ENCODE measurements at places on chromosomes 1 and 21.

DNA sequence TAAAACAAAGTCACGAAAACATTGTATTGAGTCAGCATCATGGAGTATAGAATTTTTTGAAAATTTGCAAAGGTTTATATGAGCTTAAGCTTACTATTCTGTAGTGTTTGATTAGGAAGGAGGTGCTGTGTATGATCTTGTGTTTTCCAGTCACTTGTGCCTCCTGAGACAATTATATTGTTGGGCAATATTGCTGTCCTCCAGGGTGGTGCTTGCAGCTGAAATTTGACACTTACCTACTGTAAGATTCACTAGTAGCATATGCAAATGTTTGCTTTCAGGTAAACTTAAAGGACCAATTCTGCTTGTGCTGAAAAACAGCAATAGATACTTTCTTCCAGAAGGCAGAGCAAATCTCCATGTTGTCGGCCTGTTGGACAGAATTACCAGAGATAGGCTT lies 268.0 kb downstream of the TGFB2 start:
- no peak for DNase-seq

DNA sequence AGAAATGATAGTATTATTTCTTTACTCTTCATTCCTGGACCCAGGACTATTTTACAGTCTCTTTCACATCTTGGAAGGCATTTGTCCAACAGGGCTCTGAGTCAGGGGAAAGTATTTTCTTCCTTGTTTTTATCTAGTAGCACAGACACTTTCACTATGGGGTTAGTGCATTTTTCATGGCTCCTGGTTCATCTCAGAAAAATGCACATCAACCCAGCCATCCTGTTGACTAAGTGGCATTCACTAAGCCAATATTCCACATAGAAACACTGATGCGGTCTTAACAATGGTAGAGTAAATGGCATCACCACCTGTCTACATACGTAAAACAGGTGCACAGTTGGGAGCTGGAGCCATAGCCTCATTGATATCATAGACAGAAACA lies 87.4 kb upstream of the C1orf21 start:
- no peak for DNase-seq

GRCh38 chr1:166852918-166853317 lies 13.6 kb downstream of the POGK start:
- no peak for DNase-seq

DNA sequence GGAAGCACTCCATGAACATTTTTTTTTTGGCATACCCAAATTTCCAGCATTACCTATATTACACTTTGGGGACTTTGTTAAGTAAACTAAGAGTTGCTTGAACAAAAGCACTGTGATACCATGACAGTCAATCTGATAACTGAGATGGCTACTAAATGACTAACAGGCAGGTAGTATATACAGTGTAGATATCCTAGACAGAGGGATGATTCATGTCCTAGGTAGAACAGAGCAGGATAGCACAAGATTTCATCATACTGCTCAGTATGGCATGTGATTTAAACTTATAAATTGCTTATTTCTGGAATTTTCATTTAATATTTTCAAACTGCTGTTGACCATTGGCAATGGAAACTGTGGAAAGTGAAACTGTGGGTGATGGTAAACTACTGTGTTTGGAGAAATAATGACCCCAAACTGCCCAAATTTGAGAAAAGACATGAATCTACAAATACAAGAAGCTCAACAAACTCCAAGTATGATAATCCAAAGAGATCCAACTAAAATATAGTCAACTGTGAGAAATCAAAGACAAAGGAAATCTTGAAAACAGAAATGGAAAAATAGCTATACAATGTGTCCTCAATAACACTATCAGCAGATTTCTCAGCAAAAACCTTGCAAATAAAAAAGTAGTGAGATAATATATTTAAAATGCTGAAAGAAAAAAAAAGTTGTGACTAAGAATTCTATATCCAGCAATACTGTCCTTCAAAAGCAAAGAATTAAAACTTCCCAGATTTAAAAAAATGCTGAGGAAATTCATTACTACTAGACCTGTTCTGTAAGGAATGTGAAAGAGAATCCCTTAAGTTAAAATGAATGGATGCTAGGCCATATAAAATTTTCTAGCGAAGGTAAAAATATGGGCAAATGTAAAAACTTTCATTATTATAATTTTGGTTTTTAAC lies 410.4 kb downstream of the DUSP10 start:
- no peak for DNase-seq

GRCh38 chr1:93598861-93599439 lies 82.7 kb downstream of the BCAR3 start:
- DNase-seq, result no peak

GRCh38 chr1:5639106-5639722 lies 353.0 kb downstream of the NPHP4 start:
- no peak for DNase-seq

DNA sequence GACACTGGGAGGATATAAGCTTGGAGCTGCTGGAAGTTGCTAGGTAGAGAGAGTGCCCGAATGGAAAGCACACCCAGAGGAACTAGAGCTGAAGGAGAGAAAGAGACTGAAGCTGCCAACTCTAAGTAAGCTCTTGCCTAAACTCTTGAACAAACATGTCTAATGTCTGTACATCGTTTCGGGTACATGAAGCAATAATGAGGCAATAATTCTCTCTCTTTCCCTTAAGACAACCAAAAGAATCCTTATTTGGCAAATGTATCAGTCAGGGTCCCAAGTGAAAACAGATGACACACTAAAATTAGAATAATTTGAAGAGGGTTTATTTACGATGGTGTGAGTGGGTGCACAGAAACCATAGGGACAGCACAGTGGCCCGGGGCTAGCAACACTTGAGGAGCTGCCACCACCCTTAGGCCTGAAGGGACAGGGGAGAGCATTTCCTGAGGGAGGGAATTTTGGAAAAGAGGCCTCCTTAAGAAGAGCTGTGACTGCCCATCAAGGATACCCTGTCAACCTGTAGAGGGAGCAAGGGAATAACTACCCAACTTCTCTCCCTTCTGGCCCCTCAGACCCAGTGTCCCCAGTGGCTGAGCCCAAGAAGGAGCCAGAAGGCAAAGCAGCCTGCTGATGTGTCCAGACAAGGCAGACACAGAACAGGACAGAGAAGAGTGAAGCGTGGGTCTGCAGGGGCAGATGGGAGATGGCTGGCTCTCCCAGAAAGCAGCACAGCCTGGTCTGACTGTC lies 36.1 kb upstream of the KHDRBS1 start:
- no peak for DNase-seq

GRCh38 chr1:25657121-25657882 lies 40.7 kb downstream of the MAN1C1 start:
- no peak for DNase-seq

DNA sequence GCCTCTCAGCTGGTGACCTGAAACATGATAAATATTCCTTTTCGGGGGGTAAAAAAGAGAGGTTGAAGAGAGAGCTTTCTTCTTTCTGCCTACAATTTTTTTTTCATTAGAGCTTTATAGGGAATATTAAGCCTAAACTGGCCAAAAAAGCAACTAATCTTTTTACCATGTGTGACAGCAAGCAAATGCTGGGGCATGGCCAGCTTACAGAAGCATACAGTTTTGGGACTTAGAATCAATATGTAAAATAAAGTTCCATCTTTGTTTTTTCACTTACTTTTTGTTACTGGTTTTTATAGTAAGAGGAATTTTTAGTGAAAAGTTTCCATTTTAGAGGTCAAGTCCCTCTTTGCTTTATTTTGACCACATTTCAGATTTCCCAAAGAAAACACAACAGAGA lies 301.2 kb upstream of the DEPDC1 start:
- no peak for DNase-seq

GRCh38 chr1:7652061-7652460 lies 119.0 kb upstream of the VAMP3 start:
- no peak for DNase-seq

DNA sequence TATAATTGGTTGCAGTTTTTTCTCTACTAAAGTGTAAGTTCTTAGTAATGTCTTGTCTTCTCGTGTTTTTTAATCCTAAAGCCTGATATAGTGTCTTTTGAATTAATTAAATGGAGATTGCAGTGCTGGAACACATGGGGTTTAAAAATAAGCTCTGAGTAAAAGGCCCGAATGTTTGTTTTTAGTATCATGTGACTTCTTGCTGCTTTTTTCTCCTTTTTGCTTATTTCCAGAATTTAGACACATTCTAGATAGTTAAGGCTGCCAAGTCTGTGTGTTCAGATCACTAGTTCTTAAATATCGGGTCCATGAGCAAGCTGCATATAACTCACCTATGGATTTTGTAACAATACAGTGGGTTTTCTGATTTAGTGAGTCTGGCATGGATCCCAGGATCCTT lies 27.5 kb downstream of the KCTD3 start:
- DNase-seq, result no peak

DNA sequence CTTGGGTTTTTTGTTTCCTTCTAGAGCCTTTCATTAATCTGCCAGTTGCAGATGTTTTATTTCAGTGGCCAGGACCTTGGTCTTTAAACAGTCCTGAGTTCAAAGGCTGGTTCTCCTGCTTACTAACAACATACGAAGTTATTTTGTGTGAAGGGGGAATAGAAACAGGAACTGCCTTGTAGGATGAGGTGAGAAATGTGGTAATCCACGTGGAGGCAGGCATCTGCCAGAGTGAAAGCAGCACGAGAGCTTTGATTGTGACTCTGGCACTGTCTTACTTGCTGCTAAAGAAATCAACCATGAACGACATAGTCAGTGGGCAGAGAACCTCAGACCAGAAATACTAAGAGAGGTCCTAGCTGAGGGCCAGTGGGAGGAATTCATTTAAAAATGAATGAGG lies 30.4 kb downstream of the TMEM63A start:
- no peak for DNase-seq

GRCh38 chr21:14620152-14620551 lies 74.0 kb upstream of the SAMSN1 start:
- no peak for DNase-seq

All from stimulated activated CD4-positive, alpha-beta T cell treated with anti-CD3 and anti-CD28 coated beads, Interleukin-2, amount 100 ng/mL, for 48 hours (primary cell).